ENCODE measurements at places on chromosomes 2 and 18.

GRCh38 chr18:46621871-46622270 is 35.1 kb downstream of the LOXHD1 start:
- no peak for DNase-seq

GRCh38 chr2:101842471-101842870 is 145.0 kb downstream of the MAP4K4 start:
- no peak for DNase-seq

DNA sequence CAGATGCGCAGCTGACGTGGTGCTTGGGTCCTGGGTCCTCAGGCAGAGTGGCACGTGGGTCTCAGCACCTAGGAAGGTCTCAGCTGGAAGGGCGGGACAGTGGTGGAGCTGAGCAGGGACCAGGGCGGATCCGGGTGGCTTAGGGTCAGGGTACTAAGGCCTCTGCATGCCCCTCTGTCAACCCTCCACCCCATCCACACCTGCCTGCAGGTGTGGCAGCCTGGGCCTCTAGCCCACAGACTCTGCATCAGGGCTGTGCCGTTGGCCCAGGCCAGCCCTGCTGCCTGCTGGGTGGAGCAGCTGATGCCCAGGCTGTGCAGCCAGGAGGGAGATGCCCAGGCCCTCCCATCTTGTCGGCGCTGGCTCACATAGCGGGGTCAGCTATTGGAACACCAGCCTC is 24.6 kb upstream of the OTOS start:
- no peak for DNase-seq

GRCh38 chr2:211709389-211709788 is 829.2 kb downstream of the ERBB4 start:
- no peak for DNase-seq

- DNase-seq = no peak
These were observed 238.1 kb downstream of the TMEM182 start for GRCh38 chr2:102999958-103000357.

GRCh38 chr18:44871771-44872170 is 191.1 kb downstream of the SETBP1 start:
- no peak for DNase-seq

- no peak for DNase-seq
These were observed 484.6 kb downstream of the SATB2 start for GRCh38 chr2:198973181-198973580.

DNA sequence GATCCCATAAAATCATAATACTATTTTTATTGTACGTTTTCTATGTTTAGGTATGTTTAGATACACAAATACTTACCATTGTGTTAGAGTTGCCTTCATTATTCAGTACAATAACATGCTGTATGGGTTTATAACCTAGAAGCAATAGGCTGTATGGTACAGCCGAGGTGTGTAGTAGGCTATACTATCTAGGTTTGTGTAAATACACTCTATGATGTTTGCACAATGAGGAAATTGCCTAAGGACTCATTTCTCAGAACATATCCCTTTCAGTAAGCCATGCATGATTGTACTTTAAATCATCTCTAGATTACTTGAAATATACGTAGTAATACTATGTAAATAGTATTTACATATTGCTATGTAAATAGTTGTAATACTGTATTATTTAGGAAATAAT is 156.7 kb downstream of the CDCA7 start:
- DNase-seq = no peak

DNA sequence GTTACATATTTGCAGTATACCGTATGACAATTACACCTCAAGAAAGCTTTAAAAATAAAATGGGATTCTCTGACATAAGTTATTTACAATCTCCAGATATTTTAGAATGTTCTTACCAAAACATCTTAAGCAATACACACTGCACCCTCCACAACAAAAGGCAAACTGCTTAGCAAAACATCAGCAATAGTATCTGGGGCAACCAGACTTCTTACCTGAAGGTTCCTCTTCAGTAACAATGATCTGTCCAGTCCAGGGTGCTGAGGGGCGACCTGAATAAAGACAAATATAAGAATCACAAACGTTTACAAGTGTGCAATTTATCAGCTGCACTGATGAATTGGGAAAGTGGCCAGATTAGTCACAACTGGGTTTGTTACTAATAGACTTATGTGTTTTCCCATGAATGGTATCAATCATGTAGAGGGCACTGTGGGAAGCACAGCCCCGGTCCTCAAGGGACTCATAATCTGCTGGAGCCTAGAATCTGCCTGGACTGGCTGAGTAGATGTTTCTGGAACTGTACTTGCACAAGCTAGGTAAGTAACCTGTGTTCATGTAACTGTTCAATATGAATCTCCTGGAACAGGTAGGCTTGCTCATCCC is 70.7 kb downstream of the MYOM1 start:
- no peak for DNase-seq

GRCh38 chr2:26849056-26849999 is 1.4 kb downstream of the DPYSL5 start:
- no peak for DNase-seq

GRCh38 chr2:30110773-30111172 is 36.0 kb upstream of the YPEL5 start:
- DNase-seq = no peak

DNA sequence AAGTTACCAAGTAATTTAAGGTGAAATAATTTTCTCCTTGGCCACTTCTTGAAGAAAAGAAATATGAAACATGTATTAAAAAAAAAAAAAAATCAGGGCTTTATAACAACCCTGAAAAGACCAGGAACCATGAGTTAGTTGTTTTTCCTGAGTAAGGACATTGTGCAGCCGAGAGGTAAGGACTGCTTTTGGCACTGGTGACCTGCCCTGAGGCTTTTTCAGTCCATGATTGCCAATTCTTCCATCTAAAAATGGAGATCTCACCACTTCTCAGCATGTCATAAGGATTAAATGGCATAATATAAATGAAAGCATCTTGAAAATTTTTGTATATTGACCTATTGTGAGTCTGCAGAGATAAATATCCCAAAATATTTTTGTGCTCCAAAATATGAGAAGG is 244.3 kb downstream of the NRXN1 start:
- DNase-seq = no peak

GRCh38 chr2:12428324-12428723 is 288.4 kb upstream of the TRIB2 start:
- DNase-seq = no peak

DNA sequence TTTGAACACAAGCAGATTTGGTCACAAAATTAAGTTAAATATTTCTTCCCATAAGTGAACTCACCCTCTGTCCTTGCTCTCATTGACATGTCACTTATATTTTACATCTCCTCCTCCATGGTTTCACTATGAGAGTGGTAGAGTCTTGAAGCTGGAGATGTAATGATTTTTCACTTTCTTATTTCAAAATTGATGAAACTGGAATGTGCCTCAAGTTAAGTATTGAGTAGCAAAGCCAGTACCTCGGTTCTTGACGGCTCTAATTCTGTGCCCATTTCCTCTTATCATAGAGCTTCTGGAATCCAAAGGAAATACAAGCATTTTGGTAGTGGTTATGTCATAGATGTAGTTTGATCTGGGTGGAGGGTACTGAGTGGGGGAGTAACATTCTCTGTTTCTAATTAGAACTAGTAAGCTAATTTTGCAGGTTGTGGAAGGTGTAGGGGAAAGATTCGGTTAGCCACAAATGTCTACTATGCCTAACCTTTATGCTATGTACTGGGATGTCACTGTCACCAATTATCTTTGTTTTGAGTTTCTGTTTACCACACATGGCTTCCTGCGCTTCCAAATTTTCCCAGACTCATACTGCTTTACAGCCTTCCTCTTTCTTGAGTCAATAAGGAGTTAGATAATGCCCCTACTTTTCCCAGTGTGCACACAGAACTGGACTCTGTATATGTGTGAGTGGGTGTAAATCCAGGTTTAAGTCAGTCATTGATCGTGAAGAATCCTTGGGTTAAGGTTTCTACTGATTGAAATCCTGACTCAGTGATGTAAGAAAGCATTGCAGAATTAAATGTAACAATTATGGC is 96.8 kb downstream of the DIS3L2 start:
- DNase-seq = no peak

GRCh38 chr2:24836706-24837105 is 43.5 kb downstream of the CENPO start:
- DNase-seq = no peak

DNA sequence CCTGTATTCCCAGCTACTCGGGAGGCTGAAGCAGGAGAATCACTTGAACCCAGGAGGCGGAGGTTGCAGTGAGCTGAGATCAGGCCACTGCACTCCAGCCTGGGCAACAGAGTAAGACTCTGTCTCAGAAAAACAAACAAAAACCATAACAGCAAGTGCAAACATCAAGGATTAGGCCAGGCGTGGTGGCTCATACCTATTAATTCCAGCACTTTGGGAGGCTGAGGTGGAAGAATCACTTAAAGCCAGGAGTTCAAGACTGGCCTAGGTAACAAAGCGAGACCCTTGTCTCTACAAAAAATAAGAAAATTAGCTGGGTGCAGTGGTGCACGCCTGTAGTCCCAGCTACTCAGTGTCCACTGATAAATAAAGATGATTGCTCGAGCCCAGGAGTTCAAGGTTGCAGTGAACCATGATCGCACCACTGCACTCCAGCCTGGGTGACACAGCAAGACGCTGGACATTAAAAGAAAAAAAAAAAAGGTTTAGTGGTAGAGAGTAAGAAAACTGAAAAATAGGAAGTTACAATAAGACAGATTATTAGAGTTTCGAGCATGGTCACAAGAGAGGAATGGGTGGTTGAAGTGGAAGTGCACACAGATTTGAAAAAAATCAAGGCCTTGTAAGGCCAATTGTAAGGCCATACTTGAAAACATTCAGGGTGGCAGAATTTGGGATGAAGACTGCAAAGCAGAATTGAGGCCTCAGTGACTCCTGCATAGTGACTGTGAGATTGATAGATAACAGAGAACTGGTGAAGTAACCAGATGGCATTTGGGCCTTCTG is 6.4 kb upstream of the KCMF1 start:
- no peak for DNase-seq

GRCh38 chr2:168510125-168510756 is 54.2 kb downstream of the CERS6 start:
- DNase-seq = peak; percentile 41

DNA sequence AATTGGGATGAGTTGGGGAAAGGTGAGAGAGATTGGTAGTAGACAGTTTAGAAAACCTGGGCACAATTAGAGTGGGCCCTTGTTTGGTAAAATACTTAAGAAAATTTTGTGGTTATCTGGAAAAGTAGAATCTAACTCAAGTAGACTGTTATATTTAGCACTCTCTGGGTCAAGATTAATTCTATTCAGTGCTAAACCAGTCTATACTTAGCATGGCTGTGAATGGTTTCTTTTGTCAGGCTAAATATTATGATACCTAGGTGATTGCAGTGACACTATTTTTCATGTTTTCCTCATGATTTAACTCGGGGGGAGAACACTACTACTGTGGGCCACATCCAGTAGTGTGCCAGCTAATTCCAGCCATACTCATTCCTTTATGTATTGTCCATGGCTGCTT is 58.9 kb downstream of the KIAA1328 start:
- DNase-seq = no peak

DNA sequence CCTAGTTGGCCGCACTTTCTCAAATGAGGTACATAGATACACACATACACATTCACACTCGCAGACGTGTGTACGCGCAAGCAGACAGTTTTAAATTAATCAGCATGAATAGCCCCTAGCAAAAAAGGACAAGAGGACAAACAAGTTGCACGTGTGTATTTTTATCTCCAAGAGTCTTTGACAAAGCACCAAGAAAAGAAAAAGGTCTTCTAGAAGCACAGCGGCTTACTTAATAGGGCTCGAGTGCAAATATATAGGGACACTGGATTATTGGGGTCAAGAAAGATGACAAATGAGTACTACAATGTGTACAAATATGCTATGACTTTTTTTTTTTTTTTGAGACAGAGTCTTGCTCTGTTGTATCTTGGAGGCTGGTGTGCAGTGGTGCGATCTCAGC is 1.7 kb upstream of the BCL2 start:
- DNase-seq = no peak

DNA sequence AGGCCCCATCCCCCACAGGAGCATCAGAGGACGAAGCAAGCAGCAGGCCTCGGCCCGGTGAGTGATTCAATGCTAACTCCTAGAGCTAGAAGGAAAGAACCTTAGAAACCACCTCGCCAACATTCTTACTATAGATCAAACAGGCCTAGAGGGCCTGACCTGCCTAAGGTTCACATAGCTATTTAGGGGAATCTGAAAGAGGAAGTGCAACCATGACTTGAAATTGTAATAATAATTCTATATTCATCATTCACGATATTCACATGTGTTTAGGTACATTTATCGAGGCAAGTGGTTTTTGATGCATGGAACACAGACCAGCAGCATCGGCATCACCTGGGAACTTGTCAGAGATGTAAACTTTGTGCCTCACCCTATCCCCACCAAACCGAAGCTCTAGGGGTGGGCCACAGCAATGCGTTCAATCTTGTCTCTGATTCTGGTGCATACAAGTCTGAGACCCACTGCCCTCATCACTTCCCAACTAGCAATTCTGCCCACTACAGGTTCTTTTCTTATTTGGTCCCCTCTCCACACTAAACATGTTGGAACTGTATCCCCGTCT is 78.0 kb upstream of the DNMT3A start:
- DNase-seq = no peak

GRCh38 chr2:205682239-205682970 is at the start of gene NRP2:
NRP2 (plus strand) TSS chr2:205682501; CDS start chr2:205683291, 790 bp downstream.
- peak; percentile 1 for DNase-seq

DNA sequence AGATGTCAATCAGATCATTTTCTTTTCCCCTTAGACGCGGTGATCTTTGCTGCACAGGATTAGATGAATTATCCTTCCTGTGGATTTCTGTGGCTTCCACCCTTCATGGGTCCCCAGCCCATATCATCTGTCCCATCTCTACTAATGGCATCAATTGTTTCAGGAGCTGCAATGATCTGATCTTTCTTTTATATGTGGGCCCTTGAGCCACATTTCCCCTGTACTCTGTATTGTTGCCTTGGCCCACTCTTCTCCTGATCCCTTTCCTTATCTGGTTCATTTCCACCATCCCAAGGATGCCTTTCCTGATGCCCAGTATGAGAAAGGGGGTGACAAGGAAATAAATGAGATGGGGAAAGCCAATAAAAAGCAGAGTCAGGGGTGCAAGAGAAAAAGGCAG is 24.7 kb downstream of the SP140 start:
- DNase-seq = no peak

- no peak for DNase-seq
These were observed 13.9 kb upstream of the PROM2 start for GRCh38 chr2:95260028-95261023.

DNA sequence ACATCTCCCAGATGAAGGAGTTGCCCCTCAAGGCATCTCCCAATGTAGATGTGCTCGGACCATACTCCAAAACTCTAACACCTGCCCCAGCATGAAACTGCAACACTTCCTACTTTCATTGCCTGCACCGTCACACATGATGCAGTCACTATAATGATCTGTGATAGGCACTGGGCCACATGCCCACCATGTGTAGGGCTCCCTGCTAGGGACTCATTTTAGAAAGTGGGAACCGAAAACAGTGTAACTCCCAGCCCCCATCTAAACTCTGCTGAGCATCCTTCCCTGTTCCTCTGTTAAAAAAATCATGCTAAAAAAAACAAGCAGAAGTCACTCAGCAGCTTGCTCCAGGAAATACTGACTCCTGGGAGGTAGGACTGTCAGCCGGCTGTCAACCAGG is 496.1 kb upstream of the RAB6C start:
- DNase-seq = no peak

Measured in NCI-H2029 treated with DMSO at 0.1 percent for 48 hours (cell line).